ENCODE measurements at places on chromosomes 7 and 10. TPM values are rescaled to one million over a fixed set of nuclear protein-coding genes. Genes with fewer than 3 reads are reported as not detected.

ACTR3C gene
- total RNA-seq: 34.2 TPM

HOXA7 gene
- total RNA-seq: 2.2 TPM

BAG3 gene
- 44.8 TPM for total RNA-seq

SLC18A3 gene
- not detected for total RNA-seq
